ENCODE measurements at places on chromosomes 7 and 10.

DNA sequence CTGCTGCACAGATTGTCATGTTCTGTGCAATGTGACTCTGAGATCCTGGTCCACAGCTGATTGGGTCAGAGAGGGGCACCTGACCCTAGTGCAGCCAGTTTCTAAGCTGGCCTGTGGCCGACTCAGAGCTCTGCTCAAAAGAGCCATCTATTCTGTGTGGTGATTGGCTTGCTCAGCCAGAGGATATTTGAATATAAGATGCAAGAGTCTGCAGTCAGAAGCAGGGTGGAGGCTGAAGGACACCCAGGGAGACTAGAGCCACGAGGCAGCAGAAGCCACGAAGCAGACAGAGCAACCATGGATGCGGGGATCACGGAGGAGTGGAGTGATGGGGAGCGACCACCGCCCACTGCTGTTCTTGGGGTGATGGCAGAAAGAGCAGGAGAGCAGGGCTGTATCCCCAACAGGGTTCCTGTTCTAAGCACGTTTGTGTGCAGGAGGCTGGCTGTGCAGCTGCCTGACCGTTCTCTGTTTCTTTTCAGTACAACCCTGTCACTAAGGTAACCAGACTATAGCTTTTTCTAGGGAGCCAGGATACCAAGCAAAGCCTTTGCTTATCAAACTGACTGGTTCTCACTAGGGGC is 19.5 kb upstream of the RHEB start:
- DNase-seq: no peak

GRCh38 chr10:88744002-88744401 is 15.8 kb upstream of the LIPN start:
- no peak for DNase-seq

GRCh38 chr7:2290877-2291276 is 23.4 kb downstream of the SNX8 start:
- DNase-seq: no peak

DNA sequence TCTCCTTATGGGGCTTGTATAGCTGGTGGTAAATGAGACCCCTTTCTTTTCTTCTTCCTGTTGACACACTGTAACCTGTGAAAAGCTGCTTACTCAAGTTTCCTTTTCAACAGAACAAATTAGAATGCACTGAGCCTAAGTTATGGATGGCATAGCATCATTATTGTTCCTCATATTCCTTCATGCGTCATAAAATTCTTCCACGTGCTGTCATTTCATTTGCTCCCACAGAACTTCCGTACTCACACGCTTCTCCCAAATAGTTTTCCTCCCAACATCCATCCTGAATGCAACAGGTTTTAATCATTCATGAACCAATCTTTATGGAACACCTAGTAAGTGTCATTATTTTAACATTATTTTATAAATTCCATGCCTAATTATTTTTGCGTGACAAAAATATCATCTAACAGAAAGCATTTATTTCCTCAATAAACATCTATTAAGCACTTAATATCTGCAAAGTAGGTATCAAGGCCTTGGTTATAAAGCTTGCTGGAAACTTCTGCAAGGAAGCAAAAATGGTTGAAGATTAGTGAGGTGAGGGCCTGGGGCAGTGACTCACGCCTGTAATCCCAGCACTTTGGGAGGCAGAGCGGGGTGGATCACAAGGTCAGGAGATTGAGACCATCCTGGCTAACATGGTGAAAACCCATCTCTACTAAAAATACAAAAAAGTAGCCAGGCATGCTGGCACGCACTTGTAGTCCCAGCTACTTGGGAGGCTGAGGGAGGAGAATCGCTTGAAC is 18.9 kb upstream of the SEPTIN7 start:
- no peak for DNase-seq

- no peak for DNase-seq
Observed at GRCh38 chr10:25867321-25867720, 66.7 kb upstream of the MYO3A start.
